ENCODE measurements at places on chromosomes 4 and X.

DNA sequence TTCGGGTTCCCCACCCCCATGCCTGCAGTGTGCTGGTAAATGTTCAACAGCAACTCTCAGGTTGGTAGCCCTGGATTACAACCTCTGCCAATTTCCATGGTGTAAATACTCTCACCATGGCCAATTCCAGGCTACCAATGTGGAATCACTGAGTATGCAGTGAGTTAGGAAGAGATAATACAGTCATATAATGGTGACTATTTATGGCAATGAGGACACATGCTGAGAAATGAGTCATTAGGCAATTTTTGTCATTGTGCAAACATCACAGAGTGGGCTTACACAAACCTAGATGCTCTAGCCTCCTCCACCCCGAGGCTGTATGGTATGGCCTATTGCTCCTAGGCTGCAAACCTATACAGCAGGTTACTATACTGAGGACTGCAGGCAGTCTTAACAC is 4.6 kb upstream of the CLDN24 start:
- DNase-seq = no peak

DNA sequence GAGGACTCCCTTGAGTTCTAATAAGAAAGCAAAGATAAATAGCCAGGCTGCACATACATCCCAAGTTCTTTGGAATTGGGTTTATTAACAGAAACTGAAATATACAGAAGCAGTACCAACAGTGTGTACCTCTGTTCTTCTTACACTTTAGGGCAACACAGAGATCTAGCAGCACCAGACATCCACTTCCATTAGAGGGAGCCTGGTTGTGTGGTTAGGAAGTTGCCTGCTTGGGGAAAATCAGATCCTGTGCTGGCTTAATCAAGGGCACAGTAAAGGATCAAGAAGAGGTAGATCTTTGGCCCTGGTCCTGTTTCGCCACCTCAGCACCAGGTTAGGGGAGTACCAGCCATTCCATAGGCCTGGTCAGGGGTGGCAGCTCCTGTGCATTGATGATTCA is 231.1 kb upstream of the ARHGAP24 start:
- no peak for DNase-seq

GRCh38 chrX:791479-792034 is 161.0 kb downstream of the SHOX start:
- no peak for DNase-seq

DNA sequence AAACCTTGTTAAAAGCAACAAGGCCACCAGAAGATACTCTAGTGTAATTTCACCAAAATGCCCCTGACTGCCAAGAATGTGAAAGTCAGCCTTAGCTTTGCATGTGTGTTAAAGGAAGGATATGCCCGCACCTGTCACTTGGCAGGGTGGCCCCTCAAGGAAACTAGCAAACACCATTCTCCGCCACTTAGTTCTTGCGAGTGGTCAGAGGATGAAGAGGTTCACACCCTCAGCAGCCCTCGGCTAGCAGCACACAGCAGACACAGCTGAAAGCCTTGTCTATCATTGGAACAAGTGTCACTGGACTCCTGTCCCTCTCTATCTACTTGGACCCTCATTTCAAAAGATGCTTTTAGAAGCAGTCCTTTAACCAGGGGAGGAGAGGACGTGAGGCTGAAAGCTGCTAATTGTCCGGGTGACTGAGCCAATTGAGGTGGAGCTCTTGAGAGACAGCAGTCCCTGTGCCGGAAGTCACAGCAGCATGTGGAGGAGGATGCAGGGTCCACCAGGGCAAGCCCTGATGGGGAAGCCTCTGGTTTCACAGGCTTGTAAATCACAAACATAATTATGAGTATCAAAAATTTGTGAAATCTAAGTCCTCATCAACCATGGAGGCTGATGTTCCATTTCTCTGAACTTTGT is 18.0 kb downstream of the HHIP start:
- DNase-seq = no peak

- DNase-seq = no peak
Measured at GRCh38 chr4:151888367-151888866, 127.6 kb upstream of the GATB start.
